ENCODE measurements at places on chromosomes 1 and 21.

DNA sequence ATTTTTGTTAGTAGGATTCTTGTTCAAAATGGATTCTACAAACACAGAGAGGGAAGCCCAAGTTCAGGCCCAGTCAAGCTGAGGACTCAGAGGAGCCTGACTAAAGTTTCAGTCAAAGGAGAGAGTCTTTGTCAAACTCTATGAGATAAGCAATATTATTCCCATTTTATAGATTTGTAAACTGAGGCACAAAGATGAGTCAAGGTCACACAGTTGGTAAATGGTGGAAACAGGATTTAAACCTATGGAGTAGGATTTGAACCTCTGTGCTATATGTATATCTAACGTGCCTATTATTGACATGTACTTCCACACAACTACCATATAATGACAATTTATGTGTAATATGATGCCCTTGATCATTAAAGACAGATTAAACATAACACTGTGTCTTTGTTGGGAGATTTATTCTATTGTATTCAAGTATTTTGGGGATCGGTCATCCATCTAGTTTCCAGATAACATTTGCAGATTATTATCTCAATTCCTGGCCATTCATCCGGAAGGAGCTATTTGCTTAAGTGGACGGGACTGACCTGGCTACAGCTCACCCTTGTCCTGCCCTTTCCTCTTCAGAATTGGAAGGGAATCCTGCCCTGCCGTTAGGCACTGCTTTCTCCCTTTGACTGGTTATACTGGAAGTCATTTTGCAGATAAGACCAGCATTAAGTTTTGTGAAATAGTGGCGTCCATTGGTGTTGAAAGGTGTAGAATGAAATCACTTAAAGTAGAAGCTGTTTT, 86.1 kb upstream of the LMO4 start:
- DNase-seq, result no peak

- DNase-seq, result no peak
Measured at GRCh38 chr1:60833173-60833572, 249.2 kb upstream of the NFIA start.

- no peak for DNase-seq
Measured at GRCh38 chr21:17334484-17334883, 178.4 kb upstream of the CXADR start.

DNA sequence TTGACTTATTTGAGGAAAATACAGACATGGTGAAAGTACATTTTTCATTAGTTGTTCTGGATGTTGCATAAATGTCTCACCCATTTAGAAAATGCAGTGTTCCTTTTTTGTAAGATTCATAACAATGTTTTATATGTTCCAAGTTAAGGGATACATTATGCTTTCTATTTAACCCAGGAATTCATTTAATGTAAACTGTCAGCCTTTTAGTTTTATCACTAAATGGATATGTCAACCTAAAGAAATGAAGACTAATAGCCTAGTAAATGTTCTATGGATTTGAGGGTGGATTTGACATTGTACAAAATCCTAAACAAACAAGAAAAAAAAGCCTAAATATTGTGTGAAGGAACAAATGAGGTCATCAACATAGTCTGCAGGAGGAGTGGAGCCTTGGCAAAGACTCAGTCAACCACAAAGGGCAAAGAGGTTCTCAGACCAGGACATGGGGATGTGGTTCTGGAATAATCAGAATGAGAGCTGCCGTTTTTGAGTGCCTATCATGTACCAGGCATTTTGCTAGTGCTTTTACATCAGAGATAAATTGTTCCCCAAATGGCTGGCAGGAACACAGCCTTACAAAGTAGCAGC, 8.8 kb upstream of the INSL5 start:
- DNase-seq, result no peak
